Mammary epithelial cell (primary cell): ENCODE measurements at places on chromosomes 1 and 21. TPM values are rescaled to one million over a fixed set of nuclear protein-coding genes. Genes with fewer than 3 reads are reported as not detected.

DNA sequence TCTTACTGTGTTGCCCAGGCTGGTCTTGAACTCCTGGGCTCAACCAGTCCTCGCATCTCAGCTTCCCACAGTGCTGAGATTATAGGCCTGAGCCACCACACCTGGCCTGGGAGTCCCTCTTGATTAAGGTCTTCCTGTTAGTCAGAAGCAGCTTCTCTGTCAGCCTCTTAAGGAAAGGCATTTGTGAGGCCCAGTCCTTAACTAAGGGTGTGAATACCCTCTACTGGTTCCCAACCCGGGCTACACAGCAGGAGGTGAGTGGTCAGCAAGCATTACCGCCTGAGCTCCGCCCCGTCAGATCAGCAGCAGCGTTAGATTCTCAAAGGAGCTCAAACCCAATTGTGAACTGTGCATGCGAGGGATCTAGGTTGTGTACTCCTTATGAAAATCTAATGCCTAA is 117.2 kb downstream of the DYRK1A start:
- DNase-seq: no peak

GRCh38 chr21:42845296-42845965 is 33.9 kb downstream of the WDR4 start:
- no peak for DNase-seq

MTARC2 gene
- 3.7 TPM for total RNA-seq

DNA sequence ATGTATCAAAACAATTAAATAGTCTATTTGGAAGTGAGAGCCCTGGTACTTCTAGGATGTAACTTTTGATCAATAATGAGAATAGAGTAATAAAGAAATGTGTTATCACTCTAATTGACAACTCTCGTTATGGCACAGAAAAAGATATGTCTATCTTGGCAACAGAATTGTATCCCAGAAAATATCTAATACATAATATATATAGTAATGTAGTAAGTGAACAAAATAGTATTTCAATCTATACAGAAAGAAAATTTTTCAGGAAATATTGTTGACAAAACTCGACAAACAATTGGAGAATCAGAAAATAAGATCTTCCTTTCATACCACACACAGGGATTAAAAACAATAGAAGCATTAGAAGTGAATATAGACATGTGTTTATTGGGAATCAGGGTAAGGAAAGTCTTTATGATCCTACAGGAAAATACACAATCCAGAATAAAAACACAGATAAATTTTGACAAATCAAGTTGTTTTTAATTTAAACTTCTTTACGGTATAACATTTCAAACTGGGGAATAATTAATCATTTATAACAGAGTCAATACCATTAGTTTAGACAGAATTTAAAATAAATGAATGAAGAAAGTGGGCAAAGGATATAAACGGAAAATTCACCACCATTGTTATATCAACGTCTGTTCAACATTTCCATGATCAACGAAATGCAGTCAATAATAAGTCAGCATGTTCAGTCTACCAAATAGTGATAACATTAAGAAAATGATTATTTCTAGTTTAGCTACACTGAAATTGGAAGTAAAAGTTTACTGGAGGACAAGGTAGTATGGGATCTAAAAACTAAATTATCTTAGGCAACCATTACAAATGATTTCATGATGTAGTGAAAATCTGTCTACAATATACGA is 1526.5 kb upstream of the TPTE start:
- no peak for DNase-seq

DNA sequence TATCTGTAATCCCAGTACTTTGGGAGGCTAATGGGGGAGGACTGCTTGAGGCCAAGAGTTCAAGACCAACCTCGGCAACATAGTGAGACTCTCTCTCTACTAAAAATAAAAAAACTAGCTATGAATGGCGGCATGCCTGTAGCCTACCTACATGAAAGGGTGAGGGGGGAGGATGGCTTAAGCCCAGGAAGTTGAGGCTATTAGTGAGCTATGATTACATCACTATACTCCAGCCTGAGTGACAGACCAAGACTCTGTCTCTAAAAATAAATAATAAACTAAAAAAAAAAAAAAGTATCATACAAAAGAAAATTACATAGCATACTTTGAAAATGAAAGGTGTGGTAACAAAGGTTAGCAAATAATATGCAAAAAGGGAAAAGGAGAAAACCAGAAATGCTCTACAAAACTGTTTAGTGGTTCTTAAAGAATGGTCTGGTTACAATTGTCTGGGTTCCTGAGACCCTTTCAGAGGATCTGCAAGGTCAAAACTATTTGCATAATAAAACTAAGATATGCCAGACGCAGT is 19.0 kb upstream of the SH2D5 start:
- no peak for DNase-seq

PANK4 gene
- 14.2 TPM for total RNA-seq
